ENCODE measurements at places on chromosomes 5 and 9.

DNA sequence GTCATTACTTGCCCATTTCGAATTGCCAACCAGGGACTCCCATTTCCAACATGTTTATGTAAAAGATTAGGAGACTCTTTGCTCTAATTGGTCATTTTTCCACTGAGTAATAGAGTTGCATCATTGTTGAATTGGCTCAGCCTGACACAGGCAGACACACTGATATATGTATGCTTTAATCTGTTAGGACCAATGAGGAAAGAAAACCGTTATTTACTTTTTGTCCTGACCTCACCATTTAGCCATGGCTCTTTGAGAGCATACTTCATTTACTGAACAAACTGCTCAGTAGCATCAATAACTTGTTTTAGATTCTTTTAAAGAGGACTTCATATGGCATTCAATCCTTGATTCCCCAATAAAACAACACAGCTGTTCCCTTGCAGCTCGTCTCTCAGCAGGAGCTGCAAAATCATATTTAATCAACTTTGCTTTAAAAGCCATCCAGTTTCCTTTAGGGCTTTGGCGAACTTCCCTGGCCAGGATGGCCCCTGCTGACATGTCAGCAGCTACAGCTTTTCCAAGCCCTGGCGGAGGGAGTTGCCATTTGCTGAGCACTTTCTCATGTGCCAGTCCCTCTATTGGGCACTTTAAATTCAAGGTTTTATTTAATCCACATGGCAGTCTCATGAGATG, 251.5 kb upstream of the TNC start:
- DNase-seq, result no peak

- no peak for DNase-seq
Observed at GRCh38 chr5:127136908-127137307, 63.6 kb upstream of the C5orf63 start.

DNA sequence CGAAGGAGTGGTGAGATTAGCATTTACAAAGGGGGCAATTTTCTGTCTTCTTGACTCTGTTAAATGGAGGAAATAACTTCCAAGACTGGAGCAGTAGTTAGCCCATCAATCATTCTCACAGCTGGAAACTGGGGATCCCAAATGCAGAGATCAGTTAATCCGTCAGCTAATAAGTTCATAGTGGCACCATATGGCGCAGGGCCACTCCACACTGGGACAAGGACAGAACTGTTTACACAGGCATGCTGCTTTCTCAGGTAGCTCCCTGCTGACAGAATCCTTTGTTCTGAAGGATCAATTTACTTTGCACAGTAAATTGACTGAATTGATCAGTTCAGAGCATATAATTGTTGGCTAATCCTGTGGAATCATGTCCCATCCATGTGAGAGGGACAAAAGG, 395.7 kb downstream of the TMEM161B start:
- DNase-seq, result no peak

DNA sequence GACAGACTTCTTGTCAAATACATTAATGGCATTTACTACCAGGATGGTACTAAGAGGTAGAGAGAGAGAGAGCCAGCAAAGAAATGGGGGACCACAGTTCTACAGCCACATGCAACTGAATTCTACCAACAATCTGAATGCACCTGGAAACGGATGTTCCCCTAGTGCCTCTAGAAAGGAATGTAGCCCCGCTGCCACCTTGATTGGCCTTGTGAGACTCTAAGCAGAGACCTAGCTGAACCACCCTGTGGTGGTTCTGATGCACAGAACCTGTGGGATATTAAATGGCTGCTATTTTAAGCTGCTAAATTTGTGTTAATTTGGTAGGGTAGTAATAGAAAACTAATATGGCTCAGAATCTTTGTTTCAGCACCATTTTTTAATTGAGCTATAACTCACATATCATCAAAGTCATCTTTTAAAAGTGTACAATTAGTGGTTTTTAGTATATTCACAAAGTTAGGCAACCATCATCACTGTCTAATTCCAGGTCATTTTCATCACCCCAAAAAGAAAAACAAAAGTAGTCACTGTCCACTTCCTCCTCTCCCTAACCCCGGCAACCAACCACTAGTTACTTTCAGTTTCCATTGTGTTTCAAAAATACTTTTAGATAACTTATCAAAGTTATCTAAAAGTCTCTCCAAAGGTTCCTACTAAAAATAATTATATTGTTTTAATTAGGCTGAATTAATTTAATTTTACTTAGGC, 51.7 kb downstream of the CPLANE1 start:
- DNase-seq, result no peak

- DNase-seq, result no peak
Observed at GRCh38 chr5:120207129-120207528, 257.0 kb upstream of the PRR16 start.

DNA sequence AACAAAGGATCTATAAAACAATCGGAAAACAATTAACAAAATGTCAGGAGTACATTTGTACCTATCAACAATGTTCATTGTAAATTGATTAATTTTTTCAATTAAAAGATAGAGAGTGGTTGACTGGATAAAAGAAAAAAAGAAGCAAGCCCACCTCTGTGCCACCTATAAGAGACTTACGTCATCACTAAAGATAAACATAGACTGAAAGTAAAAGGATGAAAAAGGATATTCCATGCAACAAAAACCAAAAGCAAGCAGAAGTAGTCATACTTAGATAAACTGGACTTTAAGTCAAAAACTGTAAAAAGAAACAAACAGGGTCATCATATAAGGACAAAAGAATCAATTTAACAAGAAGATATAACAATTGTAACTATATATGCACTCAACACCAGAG, 197.4 kb downstream of the RASEF start:
- no peak for DNase-seq

DNA sequence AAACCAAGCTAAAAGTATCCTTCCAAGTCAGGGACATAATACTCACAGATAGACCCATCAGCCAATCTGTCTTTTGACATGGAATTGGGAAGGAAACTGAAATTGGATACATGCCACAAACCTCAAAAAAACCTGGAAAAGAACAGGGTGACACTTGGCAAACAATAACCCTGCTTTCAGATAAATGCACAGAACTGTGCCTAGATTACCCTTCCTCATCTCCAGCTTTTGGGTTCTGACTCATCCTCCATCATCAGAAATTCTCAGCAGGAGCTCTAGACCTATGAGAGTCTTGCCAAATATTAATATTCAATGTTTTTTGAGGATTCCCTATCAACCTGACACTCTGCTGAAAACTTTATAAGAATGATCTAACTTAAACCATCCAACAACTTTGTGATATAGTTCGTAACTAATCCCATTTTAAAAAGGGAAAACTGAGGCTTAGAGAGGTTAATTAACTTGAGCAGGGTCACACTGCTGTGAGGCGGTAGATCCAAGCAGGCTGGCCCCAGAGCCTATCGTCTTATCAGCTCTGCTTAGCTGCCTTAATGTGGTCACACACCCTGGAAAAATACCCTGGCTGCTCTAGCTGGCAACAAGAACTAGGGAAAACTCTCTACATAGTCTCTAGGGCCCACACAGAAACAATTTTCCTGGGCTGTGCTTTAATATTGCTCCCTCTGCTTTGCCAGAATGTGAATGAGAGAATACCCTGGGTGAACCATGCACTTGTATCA, 157.0 kb upstream of the TRPC7 start:
- DNase-seq, result no peak

GRCh38 chr5:8471581-8471980, 602.6 kb downstream of the MTRR start:
- no peak for DNase-seq

DNA sequence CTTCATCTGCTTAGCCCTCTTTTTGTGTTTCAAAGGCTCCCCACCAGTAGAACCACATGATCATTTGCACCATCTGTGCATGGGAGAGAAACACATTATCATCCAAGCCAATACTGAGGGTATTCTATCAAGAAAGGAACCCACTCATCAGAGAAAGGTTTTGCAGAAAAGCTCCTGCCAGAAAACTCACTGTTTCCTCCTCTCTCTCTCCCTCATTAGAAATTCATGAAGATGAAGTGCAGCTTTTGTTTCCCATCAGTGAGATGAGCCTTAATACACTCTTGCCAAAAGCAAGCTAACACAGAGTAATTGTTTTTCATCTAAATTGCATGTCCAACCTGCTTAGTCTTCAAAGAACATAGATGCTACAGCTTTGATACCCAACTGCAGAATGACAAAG, 142.4 kb upstream of the GRAMD2B start:
- no peak for DNase-seq

DNA sequence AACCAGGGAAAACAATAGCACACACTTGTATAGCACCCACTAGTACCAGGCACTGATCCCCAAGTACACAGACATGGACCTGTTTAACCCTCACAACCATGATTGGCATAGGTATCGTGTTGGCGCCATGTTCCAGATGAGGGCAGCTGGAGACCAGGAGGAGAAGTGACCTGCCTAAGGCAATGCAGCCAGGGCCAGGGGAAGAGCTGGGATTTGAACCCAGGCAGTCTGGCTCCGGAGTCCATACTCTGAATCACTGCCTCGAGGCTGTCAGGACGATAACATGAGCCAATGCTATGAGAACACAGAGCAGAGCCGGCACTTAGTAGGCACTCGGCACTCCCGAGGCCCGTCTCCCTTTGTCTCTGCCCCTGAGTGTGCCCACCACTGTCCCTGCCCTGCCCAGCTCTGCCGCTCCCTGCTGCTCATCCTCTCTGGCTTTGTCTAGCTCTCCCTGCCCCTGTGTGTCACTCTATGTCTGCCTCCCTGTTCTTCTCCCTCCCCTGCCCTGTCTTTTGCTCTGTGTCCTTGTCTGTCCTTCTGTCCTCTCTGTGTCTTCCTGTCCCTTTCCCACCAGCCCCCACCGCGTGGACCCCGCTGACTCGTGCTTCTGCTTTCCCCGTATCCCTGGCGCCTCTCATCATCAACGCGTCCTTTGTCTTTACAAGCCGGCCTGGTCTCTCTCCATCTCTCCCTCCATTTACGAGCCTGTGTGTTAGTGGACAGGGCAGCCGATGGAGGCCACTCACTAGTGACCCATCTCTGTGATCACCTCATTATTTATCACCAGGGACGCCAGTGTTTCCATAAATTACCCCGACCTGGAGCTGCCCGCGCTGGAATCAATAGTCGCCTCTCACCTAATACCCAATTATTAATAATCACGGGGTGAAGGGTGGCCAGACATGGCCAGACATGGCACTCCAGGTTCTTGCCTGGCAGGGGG, 99.4 kb upstream of the MVB12B start:
- DNase-seq, result no peak

DNA sequence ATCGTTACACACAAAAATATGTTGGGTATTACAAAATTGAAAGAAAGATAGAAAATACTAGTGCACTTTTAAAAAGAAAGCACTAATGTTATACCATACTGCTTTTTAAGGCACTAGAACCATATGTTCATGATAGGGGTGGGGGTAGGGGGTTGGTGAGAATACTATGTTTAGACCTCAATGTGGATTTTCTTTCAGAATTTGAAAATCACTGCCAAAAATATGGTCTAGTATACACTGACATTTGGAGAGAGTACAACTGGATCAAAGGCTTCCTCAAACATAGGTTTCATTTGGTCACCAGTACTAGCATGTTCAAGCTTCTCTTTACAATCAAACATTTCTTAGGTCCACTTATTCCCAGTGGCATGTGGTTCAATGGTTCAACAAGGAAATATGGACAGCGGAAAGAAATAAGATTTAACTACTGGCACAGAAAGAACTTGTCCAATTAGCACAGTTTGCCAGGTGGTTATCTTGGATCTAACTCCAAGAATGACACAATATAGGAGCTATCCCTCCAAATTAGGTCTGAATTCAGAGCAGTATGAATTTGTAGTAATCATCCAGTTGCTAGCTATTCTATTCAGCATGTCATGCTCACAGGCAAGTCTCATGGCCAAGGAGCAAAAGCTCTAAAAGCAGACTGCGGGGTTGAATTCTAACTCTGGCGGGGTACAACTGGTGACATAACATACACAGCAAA, 139.3 kb downstream of the SLC24A2 start:
- DNase-seq, result no peak

DNA sequence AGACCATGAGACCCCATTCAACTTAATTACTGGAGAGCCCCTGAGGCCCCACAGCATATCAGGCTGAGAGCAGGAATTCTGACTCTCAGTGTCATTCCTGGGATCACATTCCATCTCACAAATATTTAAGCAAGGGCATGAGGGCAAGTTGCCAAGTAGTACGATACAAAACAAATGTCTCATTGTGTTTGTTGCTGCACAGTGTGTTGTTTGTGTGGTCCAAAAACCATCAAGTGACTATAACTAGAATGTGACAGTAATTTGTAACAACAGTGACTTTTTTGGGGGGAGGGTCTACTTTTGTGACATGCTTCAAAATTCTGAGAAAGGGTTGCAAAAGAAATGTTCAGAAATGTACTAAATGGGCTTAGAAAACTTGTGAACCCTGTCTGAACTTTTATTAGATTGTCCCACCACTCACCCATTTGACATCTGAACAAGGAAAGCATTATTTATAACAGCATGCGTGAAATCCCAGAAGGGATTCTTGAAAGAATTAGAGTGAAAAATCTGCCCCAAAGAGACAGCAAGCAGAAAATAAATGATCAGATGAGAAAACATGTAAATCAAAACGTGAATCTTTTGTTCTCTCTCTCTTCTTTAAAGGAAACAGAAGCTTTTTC, 347.0 kb downstream of the NTRK2 start:
- no peak for DNase-seq

DNA sequence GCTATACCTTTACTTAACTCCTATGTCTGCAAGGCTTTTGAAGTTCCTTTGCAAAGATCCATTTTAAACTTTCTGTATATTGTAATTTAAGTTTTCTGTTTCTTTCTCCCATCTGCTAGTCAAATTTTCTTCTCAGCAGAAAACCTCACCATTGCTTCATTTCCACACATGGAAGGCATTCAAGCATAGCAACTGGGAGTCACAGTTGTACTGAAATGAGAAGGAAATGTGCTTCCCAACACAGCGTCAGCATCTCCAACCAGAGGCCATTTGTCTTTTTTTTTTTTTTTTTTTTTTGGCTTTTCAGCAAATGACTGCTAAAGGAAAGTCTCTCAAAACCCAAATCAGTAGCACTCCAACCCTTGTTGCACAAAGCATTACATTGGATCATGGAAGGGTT, 92.5 kb downstream of the RAB3C start:
- no peak for DNase-seq

DNA sequence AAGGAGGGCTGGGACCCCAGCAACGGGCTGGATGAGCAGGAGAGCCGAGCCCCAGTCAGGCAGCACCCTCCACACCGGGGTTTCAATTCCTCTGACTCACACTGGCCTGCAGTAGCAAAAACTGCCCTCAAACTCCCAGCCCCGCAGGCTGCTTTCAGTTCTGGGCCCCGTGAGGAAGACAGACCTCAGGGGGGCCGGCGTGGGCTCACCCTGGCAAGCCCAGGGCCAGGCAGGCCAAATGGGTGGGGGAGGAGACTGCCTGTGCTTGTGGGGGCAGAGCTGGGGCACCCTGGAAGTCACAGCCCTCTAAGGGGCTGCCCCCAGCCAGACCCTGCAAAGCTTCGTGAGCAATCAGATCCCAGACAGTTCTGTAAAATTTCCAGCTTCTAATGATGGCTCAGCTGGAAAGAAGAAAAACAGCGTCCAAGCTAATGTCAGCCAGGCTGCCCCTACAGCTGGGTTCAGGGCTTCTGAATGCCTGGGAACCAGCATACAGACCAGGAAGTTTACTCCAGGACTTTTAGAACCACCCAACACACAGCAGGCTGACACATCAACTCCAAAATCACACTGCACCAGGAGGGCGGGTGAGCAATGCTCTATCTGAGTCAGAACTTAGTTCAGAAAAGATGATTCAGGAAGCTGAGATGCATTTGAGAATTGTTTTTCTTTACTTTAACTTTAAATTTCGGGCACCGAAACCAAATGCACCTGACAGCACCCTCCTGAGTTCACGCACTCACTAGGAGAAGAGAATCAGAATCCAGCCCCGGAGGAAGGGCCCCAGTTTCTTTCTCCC, 34.7 kb downstream of the LPCAT1 start:
- no peak for DNase-seq

GRCh38 chr5:79974886-79975285, 16.2 kb downstream of the MTX3 start:
- DNase-seq, result no peak
